ENCODE measurements at places on chromosomes 11 and 22.

GRCh38 chr11:69252490-69252837 is 41.5 kb upstream of the MYEOV start:
- DNase-seq: no peak

DNA sequence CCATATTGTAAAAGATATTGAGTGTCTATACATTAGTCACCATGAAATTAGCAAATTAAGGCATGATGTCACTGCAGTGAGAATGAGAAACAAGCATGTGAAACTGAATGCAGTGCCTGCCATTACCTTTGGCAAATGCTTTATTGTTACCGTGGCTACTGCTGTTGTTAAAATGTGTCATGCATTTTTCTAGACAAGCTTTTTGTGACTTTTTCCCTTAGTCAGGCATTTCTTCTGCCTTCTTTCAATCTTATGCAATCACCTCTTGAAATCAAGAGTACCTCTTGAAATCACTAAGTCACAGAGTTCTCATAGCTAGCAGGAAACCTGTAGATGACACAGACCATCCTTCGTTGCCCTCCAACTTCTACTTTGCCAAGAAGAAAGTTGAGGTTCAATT is 461.7 kb upstream of the TENM4 start:
- no peak for DNase-seq

DNA sequence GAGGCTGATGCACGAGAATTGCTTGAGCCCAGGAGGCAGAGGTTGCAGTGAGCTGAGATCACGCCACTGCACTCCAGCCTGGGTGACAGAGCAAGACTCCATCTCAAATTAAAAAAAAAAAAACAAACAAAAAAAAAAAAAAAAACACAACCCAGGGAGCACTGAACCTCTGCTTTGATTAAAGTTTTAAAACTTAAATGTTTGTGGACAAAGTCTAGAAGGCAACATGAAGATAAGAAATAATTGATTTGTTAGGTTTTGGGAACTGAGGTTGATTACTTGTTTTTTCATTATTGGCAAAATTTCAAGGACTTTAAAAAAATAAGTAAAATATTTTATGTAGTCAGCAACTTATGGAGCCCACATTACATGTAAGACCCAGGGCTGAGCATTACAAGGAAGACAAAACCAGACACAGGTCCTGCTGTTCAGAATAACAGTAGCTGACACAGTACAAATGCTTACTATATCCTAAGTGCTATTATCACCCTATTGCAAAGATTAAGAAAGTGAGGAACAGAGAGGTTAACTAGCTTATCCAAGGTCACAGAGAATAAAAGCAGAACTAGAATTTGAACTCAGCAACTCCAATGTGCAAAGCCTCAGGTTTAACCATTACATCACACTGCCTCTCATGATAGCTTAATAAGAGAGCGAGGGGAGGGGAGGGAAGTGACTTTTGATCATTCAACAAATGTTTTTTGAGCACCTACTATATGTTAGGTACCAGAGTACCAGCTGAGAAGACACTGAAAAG is 2.3 kb upstream of the CRY2 start:
- no peak for DNase-seq

DNA sequence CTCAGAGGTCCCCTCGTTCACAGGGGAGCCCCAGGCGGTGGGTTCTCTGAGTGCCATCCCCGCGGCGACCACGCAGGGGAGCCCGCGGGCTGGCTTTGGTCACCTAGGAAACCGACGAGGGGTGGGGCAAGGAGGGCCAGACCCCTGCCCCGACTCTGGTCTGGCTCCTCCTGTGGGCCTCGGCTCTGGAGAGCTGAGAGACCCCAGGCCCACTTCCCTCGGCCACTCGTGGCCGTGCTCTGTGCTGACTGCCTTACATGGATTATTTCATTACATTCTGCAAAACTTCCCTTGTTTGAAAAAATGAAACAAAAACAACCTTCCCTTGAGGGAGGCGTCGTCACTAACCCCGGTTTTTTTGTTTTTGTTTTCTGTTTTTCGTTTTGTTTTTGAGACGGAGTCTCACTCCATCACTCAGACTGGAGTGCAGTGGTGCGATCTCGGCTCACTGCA is 15.1 kb upstream of the CYTH4 start:
- DNase-seq: peak; percentile 75

- DNase-seq: no peak
Measured at GRCh38 chr11:72969894-72970335, 155.7 kb downstream of the ATG16L2 start.

DNA sequence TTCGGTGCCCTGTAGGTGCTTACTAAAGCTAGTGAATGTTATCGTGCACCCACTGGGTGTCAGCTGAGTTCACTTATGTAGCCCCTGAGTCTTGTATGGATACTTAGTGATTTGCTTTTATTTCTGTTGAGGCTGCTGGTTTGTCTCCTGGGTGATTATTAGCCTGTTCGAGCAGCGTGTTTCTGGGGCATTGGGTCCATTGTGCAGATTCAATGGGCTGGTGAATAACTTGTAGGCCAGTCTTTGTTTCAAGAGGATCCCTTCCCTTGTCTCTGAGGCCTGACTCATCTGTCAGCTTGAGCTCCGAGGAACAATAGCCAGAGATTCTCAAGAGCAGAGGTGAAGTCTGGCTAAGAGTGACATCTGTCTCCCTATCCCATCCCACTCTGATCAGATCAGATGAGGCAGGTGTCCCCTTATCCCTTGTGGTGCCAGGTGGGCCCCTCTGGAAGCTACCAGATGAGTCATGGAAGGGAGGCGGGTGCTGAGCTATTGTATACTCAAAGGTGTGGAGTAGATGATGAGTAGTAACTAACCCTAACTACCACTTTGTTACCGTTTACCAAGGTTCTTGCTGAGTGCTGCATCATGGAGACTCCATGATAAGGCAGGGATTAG is 3.7 kb downstream of the MIAT start:
- no peak for DNase-seq

- no peak for DNase-seq
Measured at GRCh38 chr22:28021998-28022660, 103.1 kb upstream of the PITPNB start.

- no peak for DNase-seq
Measured at GRCh38 chr22:18970176-18970947, 34.3 kb upstream of the PRODH start.

DNA sequence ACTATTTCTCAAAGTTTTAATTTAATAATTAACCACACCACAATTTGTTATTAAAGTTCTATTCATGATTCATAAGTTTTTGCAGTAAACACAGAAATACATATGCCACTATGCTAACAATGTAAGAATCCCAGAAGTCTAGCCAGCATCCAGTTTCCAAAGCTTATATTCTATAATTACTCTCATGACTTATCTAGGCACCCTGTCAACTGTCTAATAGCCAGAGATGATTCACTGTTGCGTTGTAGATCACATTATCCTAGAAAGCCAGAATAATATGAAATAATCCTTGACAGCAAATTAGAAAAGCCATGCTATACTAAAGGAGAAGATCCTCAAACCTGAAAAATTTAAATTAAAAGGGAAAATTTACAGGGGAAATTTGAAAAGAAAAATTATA is 141.0 kb downstream of the SOX6 start:
- no peak for DNase-seq

- peak; percentile 89 for DNase-seq
Measured at GRCh38 chr22:33000342-33001280, 57.6 kb downstream of the SYN3 start.

DNA sequence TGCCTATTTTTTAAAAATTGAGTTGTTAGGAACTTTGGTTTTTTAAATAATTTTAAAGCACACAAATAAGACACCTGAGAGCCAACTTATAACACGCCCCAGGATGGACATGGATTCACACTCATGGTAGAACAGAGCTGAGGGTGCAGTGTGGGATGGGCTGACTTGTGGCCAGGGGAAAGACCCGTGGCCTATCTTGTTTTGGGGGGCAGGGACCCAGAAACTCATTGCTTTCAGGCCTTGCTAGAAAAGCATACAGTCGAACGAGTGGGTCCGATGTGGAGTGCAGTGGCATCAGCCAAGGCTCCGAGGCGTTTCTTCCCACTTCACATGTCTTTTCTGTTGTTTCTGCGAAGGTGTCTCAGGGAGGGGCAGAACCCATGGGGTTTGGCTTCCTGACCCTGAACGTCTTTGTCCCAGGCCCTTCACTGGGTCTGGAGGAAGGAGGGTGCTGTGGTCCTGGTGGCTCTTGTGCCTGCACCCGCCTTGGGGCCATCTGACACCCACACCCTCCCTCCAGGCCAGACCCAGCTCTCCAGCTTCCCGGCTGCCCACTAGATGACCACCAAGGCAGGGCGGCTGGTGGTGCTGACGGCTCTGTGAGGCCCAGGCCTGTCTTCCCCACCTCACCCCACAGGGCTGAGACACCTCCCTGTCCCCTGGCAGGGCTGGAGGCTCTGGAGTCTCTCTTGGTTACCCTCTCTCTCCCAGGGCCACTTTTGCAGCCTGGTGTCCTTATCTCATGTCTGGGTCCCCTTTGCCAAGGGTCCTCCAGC is 120.8 kb downstream of the KCNQ1 start:
- no peak for DNase-seq

DNA sequence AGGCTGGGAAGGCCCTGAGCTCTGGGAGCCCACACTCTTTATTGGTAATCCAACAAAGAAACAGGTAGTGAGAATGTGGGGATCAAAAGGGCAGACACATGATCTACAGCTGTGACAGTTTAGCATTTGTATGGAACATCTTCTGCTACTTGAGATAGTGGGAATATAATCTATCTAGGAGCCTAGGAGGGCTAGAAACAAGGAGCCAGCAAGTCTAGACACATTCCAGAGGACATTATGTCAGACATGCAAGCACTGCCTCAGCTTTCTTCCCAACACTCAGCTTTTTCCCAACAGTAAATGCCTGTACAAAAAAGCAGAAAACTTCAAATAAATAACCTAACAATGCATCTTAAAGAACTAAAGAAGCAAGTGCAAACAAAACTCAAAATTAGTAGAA is 1150.6 kb upstream of the RAG2 start:
- DNase-seq: no peak

DNA sequence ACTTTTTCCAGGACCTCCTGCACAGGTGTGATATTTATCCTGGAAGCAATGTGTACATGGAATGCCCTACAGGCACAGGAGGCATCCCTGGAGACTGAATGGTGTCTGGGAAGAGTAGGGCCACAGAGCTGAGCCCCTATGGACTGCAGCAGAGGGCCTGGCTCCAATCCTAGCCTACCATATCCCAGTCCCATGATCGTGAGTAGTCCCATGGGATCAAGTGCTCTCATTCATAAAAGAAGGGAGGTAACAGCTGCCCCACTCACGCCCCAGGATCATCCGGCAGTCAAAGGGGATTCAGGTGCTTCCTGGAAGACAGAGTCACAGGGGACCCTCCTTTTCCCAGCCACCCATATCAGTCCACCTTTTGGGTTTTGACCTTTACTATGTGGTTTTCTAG is 24.0 kb downstream of the ANKK1 start:
- DNase-seq: no peak

DNA sequence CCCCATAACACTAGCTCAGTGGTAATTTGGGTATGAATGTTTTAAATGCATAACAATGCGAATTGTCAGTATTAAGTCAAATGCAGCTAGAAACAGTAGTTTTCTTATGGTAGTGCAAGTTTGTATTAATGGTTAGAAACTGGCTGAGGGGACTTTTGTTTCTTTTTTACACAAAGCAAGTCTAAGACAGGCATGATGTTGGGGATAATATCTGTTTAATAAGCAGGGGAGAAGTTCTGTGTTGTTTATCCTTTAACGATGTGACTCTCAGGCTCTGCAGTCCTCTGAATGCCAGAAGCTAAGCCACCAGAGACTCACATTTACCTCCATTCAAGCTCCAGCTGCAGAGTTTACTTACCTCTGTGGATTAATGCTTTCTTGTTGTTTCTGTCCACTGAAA is 67.8 kb downstream of the SYT9 start:
- no peak for DNase-seq

GRCh38 chr11:31096191-31096805 is 273.2 kb downstream of the DCDC1 start:
- DNase-seq: no peak

DNA sequence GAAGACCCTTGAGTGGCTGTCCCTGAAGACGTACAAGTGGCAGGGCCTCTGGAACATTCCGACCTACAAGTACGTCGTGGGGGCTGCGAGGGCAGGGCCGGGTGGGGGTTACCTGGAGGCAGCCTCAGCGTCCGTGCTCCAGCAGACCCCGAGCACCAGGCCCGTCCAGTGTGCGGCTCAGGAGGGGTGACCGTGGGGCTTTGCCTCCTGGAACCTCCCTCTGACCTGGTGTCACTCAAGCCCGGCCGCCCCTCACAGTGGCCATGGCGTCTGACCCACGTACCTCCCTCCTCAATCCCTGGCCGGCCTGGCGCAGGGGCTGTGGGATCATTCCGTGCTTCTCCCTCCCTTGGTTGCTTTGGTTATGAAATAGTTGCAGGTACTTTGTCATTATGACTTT is 18.5 kb downstream of the RNH1 start:
- DNase-seq: no peak

DNA sequence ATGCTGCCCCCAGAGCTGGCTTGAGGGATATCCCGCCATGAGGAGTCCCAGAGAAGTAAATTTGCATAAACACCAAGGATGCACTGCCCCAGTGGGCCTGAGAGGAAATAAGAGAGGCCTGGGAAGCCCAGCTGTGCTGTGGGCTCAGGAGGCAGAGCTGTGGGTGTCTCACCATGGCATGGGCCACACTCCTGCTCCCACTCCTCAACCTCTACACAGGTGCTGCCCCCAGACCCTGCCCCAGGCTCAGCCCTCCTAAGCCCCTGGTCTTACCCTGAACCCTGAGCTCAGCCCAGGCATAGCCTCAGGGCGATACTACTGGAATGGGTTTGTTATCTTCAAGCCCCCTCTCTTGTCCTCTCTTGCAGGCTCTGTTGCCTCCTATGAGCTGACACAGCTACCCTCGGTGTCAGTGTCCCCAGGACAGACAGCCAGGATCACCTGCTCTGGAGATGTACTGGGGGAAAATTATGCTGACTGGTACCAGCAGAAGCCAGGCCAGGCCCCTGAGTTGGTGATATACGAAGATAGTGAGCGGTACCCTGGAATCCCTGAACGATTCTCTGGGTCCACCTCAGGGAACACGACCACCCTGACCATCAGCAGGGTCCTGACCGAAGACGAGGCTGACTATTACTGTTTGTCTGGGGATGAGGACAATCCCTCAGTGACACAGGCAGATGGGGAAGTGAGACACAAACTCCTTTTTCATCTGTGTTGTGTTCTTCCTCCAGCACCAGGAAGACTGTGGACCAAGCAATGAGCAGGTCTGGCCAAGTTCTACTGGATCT is 59.9 kb downstream of the GGTLC2 start:
- no peak for DNase-seq

DNA sequence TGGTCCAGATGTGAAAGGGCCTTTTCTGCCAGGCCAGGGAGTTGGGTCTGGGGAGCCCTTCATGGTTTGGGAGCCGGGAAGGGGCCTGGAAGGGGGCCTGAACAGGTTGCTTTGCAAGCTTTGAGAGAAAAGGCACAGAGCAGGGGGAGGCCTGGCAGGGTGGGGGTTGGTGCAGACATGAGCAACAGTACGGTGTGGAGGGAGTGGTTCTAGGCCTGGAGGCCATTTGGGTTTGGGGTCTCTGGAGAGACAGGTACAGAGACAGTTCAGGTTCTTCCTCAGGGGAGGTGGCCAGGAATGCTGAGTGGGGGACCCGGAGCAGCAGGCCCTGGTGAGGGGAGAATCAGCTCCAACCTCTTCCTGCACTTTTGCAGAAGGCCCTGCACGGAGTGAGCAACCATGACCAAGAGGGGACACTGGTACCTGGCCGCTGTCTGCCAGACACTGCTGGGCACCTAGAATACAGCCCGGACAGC is 1.4 kb downstream of the KDELR3 start:
- DNase-seq: no peak

GRCh38 chr11:119891055-119891768 is 162.2 kb upstream of the NECTIN1 start:
- DNase-seq: no peak

Data from right forelimb (tissue), 1 donor.